Hair follicular keratinocyte (primary cell): ENCODE measurements at places on chromosomes 3 and 15. TPM values are rescaled to one million over a fixed set of nuclear protein-coding genes. Genes with fewer than 3 reads are reported as not detected.

The NT5DC2 gene
- total RNA-seq, result 134 and 189 TPM in 2 replicates

The MEIS2 gene
- total RNA-seq, result 10.3 and 13.5 TPM in 2 replicates

The GATA2 gene
- total RNA-seq, result not detected in 2 replicates

The PDE8A gene
- 12.3 and 13.9 TPM in 2 replicates for total RNA-seq

The CHRM5 gene
- not detected in 2 replicates for total RNA-seq

The TMEM212 gene
- total RNA-seq, result not detected in 2 replicates

The CFAP91 gene
- not detected in 2 replicates for total RNA-seq

The RARB gene
- 0.42 TPM in 1 of 2 replicates, not detected in the other for total RNA-seq

The IGF1R gene
- 15.8 and 33.6 TPM in 2 replicates for total RNA-seq

The MYH15 gene
- total RNA-seq, result 0.23 and 0.31 TPM in 2 replicates

The GMNC gene
- not detected in 2 replicates for total RNA-seq
